Glutamatergic neuron (in vitro differentiated cells): ENCODE measurements at places on chromosomes 1 and 21.

GRCh38 chr1:112565800-112566199 lies 53.1 kb downstream of the ST7L start:
- no peak for DNase-seq

GRCh38 chr1:165938844-165939243 lies 111.4 kb downstream of the UCK2 start:
- no peak for DNase-seq

- no peak for DNase-seq
Measured at GRCh38 chr1:42684139-42684538, 1.9 kb downstream of the YBX1 start.

- DNase-seq: no peak
Measured at GRCh38 chr1:211929683-211930082, 99.1 kb upstream of the LPGAT1 start.

DNA sequence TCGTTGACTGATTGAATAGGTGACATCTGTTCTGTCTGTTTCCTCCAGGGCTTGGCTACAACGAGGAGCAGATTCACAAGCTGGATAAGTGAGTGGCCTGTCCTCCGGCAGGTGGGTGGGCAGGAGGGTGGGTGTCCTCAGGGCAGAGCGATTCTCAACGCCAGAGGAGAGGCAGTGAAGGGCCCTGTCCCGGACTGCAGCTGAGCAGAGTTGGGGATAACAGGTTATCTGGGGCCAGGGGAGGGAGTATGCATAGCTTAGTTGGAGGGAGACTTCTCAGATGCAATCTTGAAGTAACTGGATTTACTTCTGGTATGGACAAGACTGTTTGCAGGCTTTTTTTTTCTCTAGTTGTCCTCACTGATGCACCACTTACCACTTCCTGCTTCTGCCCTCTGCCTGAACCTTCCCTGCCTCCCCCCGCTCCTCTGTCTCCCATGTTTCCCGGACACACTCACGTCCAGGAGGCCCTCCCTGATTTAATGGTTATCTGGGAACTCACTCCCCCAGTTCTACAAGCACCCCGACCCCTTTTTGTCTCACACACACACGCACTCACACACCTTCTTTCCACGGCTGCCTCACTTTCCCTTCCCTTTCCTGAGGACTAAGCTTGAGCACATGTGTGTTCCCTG lies 16.4 kb upstream of the RASSF5 start:
- DNase-seq: no peak

GRCh38 chr1:184838504-184838951 lies 83.9 kb upstream of the EDEM3 start:
- DNase-seq: no peak

DNA sequence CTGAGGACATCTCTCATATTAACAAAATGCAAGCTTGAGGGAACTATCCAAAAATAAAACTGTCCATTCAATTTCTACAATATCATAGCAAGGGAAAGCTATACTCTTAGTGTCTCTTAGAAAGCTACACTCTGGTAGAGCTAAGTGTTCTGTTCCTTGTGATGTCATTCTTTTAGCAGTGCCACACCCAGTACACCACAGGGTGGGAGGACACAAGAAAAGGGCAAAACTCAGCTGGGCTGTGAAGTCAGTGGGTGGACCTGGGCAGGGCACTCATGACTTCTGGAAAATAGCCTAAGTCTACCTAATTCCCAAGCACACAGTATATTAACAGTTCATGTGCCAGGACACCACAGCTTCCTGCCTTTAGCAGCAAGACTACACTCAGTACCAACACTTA lies 42.2 kb upstream of the TNFSF4 start:
- no peak for DNase-seq

GRCh38 chr1:169043823-169044222 lies 62.7 kb upstream of the ATP1B1 start:
- DNase-seq: no peak

DNA sequence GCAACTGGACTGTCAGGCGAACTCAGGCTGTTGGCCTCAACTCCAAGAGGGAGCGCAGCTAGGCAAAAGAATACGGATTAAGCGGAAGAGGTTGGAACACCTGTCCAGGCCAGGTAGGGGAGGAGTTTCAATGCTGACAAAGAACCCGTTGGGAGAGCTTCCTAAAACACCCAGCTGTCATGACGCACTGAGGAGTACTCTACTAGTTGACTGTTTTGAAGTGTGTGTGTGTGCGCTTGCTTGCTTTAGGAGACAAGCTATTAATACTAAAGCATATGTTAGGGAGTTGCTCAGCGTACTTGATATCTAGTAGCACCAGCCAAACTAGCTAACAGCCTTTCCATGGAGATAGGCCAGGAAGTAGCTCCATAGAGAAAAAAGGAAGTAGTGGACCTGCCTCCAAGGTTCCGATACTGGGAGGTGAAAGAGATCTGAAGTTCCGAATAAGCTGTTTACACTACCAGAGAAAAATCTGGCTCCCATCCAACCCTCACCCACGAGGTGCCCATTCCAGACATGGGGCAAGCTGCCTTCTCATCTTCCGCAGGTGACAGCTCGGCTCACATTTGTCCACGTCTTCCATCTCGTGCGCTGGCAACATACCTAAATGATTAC lies 974 bp upstream of the FNBP1L start:
- DNase-seq: no peak

DNA sequence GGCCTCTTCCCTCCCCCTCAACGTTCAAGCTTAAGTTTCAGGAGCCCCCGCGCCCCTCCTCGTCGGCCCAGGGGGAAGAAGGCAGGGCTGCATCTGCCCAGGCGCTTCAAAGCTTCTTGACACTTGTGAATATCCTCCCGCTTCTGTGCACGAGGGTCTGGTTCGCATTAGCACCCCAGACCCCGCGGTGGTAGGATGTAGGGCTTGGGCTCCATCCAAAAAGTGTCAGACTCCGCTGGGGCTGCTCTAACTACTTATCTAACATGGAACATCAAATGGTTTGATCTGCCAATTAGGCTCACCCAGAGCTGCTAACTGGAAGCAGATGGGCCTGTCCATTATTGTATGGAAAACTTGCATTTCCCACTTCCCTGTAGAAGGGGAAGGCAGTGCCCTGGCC lies 28.9 kb downstream of the TAS1R2 start:
- no peak for DNase-seq

DNA sequence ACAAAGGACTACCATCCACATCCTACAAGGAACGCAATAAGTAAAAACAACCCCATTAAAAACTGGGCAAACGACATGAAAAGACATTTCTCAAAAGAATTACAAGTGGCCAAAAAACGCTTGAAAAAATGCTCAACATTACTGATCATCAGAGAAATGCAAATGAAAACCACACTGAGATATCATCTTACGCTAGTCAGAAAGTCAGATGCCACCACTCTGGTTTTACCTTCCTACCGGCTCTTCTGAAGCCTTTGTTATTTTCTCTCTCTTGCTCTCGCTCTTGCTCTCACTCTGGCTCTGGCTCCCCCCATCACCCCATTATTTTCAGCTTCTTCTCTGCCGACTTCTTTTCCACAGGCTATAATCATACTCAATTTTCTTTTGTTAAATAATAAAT lies 38.8 kb downstream of the VPS45 start:
- no peak for DNase-seq

- no peak for DNase-seq
Measured at GRCh38 chr1:48221122-48221521, 1.4 kb upstream of the SLC5A9 start.

GRCh38 chr1:220791956-220792355 lies 5.2 kb downstream of the MTARC1 start:
- no peak for DNase-seq

- DNase-seq: no peak
Measured at GRCh38 chr1:26602378-26602959, 72.9 kb downstream of the RPS6KA1 start.

DNA sequence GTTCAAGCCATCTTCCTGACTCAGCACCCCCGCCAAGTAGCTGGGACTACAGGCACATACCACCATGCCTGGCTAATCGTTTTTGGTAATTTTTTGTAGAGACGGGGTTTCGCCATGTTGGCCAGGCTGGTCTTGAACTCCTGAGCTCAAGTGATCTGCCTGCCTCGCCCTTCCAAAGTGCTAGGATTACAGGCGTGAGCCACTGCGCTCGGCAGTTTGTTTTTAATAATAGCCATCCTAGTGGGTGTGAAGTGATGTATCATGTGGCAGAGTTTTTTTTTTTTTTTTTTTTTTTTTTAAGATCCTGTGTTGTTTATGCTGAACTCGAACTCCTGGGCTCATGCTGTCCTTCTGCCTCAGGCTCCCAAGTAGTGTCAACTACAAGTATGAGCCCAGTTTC lies 51.8 kb downstream of the SPEN start:
- DNase-seq: no peak

DNA sequence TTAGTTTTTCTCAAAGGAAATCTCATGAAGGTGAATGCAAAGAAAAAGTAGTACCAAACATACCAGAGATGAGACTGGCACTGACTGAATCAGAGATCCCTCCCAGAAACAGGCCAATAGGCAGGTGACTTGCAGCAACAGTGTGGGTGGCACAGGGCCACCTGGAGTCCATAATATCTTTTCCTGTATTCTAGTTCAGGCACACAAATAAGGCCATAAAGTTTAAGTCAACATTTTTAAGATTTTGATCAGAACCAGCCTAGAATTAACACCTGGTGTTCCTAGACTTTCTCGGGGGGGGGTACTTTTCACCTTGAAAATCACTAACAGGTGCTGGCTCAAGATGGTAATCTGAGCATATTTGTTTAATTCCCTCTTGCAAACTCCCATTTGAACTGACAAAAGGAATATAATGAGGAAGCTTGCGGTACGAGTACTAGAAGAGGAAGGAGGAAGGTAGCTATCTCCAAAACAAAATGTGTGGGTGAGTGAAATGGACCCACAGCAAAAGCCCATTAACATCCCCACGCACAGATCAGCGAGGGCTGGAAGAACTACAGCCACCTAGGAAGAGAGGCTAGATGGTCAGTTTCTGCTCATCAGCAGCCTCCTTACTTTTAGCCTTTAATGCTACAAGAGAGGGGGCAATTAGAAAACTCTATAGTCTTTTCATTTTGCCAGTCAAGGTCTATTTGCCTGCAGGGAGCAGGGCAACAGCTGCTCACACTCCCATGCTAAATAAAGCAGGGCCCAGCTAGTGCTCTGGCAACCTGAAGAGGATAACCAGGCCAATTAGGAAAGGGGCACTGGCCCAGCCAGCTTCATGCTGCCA lies 18.9 kb downstream of the SDE2 start:
- DNase-seq: no peak

- DNase-seq: no peak
Measured at GRCh38 chr1:246791303-246791918, 67.2 kb downstream of the SCCPDH start.

- no peak for DNase-seq
Measured at GRCh38 chr1:159548126-159548525, 12.3 kb upstream of the OR10J5 start.

DNA sequence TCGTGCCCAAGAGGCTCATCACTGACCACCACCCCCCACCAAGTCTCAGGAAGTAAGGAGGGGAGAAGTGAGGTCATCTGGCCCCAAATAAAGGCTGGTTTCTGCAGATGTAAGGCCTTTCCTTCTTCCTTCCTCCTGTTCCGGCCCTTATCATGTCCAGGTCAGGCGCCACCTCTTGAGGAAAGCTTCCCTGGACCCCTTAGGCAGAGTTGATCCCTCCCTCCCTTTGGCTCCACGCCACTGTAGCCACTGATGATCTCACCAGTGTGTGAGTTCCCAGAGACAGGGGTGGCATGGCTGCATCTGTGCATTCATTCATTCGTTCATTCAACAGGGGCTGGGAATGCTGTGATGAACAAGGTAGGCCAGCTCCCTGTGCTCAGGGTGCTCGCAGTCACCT lies 59.2 kb downstream of the TAS1R2 start:
- no peak for DNase-seq

DNA sequence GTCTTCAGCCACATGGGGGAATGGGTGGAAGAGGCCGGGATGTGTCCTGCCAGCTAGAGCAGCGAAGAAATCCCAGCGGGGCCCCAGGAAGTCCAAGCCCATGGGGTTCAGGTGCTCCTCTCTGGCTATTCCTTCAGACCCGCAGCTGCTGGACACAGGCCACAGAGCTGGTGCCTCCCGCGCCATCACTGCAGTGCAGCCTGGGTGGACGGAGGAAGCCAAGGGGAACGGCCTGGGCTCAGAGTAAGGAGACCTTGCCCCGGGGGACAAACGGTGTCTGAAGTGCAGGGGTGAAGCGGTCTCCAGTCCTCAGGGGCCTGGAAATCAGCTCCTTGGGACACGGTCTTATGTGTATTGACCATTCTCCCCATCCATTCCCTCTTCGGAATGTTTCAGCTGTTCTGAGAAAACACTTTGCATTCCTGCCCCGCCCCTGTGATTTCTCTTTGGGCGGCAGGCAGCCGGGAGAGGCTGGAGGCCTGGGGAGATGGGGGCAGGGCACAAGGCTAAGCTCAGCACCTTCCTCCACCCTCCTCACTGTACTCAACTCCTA lies 18.4 kb downstream of the MTHFR start:
- DNase-seq: no peak

- DNase-seq: no peak
Measured at GRCh38 chr1:77956464-77956863, 22.4 kb downstream of the FUBP1 start.
